ENCODE measurements at places on chromosomes 4 and X.

DNA sequence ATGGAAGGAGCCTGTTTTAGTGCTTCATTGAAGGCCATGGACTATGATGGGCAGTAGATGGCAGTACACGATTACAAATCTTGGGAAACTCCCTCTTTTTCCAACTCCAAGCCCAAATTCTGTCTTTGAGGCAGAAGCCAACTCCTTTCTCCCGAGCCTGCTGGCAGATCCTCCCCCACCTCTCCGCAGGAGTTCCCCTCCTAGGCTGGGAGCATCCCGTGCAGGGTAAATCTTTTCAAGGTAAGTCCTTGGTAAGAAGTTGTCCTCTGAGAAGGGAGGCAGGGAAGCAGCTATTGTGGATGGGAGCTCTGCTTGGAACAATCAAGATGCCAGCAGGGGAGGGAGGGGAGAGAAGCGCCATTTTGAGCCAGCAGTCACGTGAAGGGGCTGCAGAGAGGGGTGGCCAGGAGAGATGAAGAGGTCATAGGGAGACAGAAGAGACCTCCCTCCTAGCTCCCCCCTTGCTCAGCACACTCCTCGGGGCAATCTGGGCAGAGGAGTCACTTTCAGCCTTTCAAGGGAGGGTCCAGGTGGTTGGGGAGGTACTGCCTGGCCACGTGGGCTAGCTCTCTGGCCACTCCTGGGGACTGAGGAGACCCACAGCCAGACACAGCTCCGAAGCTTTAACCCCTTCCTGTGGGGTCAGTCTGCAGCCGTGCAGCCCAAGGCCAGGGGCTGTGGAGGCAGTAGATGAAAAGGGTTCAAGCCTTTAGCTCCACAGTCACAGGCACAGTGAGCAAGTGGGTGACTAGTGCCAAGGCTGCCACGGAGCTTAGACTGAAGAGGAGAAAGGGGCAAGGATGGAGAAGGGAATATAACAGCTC lies 9.6 kb downstream of the CC2D2A start:
- peak; percentile 59 for DNase-seq

GRCh38 chr4:87971866-87972265 lies 3.6 kb upstream of the SPP1 start:
- DNase-seq = no peak

DNA sequence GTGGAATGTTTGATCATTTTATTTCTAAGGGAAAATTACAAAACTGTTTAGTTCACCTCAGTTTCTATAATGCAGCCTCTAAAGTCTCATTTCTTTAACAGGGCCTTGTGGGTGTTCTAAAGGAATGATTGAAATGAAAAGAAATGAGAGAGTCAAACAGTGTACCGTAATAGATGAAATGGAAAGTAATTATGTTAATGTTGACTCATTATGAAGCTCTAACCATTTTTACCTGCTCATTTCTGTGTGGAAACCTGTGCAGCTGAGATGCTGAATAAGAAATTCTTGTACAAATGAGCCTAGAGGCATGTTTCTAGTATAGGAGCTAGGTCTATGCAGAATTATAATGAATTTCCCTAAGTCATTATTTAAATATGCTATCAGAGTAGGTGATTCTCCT lies 45.2 kb upstream of the RPA4 start:
- DNase-seq = no peak

DNA sequence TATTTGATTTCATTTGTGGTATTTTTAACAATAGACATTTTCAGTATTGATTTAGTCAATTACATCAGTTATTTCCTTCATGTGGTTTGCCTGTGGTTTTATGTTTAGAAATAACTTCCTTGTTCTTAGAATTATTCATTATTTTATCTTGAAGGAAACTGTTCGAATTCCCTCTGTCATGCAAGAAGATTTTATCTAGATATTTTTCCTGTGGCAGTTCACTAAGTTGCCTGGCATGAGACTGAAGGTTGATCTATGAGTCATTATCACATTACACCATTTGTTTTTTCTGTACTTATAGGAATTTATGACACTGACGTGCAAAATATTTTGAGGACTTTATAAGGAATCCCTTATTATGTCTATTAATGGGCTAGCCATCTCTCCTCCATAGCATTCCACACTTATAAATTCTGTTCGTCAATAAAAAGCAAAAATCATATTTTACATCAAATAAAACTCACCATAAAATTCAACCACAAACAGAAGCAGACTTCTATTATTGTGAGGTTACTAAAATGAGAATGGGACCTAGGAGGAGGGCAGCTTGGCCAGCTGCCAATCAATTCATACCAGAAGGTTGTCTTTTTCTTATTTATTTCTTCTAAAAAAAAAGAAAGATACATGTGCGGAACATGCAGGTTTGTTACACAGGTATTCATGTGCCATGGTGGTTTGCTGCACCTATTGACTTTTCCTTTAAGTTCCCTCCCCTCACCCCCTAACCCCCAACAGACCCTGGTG lies 179.0 kb downstream of the KCNIP4 start:
- peak; percentile 53 for DNase-seq

DNA sequence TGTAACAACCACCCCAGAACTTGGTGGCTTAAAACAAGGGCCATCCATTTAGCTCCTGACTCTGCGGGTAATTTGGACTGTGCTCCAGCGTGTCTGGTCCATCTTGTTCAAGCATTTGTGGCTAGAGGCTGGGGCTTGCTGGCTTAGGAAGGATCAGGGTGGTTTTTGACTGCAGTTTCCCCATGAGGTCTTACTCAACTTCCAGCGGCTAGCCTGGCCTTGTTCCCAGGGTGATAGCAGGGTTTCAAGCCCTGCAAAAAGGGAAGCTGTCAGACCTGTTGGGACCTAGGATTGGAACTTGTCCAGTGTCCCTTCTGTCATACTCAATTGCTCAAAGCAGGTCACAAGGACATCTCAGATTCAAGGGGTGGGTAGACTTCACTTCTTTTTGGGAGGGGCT lies 205.9 kb downstream of the STIM2 start:
- DNase-seq = no peak

- no peak for DNase-seq
Measured at GRCh38 chrX:134929808-134930207, 61.0 kb upstream of the SMIM10 start.

DNA sequence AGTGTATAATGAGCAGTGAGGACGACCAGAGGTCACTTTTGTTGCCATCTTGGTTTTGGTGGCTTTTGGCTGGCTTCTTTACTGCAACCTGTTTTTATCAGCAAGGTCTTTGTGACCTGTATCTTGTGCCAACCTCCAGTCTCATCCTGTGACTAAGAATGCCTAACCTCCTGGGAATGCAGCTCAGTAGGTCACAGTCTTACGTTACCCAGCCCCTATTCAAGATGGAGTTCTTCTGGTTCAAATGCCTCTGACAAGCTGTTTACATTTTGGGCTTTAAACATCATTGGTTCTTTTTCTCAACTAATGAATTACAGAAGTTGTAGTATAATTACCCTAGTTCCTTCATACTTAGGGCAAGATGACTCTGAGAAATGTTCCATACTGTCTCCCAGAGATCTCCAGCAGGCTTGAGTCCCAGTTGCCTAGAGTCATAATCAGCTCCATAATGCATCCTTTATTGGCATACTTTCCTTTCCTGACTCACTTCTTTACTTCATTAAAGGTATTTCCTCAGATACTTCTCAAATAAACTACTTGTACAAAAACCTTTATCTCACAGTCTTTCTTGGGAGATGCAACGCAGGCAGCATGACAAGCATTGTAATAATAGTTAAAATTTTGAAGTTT lies 136.5 kb downstream of the KDM6A start:
- DNase-seq = no peak

- DNase-seq = no peak
Measured at GRCh38 chrX:13367950-13368349, 48.1 kb upstream of the ATXN3L start.

- DNase-seq = no peak
Measured at GRCh38 chr4:140054861-140055260, 99.1 kb downstream of the MAML3 start.

DNA sequence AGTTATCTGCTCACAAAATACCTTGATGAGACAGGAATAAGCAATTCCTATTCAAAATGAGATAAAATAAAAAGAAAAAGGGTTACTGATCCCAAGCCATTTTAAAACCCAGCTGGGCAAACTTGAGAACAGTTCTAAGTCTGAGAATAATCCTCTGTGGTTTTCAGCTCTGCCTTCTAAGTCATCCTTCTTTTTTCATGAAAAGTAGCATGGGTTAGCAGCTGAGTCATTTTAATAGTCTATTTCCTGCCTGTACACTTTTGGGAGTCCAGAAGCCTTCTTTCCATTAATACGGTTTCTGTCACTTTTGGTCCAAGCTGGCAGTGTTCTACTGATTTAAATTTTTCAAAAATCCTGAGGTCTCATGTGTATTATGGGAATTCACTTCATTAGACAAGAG lies 374.3 kb downstream of the IQCM start:
- peak; percentile 24 for DNase-seq

DNA sequence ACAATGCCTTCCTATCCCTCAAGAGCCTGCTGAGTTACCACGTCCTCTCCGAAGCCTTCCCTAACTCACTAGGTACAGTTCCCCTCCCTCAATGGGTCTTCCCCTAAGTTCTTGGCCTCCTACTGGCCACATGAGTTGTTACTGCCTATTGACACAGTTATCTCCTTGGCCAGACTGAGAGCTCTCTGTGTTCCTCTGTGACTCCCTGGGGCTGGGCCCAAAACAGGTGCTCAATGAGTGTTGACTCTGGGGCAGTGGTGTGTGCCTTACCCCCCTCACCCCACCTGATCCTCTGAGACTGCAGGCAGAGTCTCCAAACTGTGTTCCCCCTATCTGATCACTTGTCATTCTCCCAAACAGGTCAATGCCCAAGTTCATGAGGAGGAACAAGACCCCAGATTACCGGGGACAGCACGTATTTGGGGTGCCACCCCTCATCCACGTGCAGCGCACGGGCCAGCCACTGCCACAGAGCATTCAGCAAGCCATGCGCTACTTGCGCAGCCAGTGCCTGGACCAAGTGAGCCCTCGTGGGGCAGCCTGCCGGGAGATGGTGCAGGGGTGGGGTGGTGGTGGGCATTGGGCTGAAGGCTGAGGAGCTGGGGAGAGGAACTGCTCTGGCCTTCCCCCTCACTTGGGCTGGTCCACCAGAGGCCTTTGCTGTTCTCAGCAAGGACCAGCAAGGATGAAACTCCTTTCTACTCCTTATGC lies 72.6 kb downstream of the STARD8 start:
- DNase-seq = no peak

- no peak for DNase-seq
Measured at GRCh38 chrX:43590150-43590549, 65.9 kb upstream of the MAOA start.

All from skeletal muscle cell (primary cell).